Fibroblast of the conjunctiva (primary cell): ENCODE measurements at places on chromosomes 5 and 9.

DNA sequence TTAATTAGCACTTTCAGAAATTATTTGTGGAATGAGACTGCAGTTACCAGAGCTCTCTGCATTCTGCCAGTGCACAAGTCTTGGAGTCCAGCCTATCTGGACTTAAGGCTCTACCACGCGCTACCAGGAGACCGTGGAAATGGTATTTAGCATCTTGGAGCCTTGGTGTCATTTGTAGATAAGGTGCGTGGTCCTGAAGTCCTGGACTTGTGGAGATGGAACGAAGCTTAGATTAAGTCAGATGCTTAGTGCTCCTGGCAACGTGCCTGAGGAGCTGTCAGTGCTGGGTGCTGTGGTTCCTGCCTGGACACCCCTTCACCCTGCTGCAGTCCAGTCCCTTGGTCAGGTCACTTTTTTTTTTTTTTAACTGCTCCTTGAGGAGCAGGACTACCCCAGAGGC, 59.7 kb downstream of the RCL1 start:
- DNase-seq = no peak

- DNase-seq = no peak
Observed at GRCh38 chr9:98135938-98136337, 16.9 kb upstream of the TRIM14 start.

- DNase-seq = no peak
Observed at GRCh38 chr5:79842006-79842881, 148.8 kb downstream of the MTX3 start.

- no peak for DNase-seq
Observed at GRCh38 chr5:33713136-33713765, 178.5 kb downstream of the ADAMTS12 start.

- no peak for DNase-seq
Observed at GRCh38 chr9:136239983-136240330, 5.7 kb downstream of the QSOX2 start.

DNA sequence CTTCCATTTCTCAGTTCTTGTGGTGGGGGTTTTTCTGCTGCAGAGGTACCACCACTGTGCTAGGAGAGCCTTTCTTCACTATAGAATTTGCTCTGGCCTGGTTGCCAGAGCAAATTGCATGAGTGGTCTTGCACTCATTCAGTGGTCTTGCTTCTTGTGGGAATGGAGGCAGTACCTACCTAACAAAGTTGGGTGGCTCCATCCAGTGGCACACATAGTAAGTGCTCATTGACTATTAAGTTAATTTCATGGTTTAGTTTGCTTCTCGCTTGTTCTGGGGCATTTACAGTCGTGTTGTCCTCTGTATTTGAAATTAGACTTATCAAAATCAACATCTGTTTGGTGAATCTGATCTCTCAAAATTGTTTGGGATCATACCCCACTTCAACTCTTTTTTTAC, 23.0 kb downstream of the SLC28A3 start:
- DNase-seq = no peak

- DNase-seq = no peak
Observed at GRCh38 chr5:132388244-132389050, 18.9 kb downstream of the SLC22A5 start.

- DNase-seq = no peak
Observed at GRCh38 chr5:134777366-134777765, 18.8 kb downstream of the DDX46 start.

DNA sequence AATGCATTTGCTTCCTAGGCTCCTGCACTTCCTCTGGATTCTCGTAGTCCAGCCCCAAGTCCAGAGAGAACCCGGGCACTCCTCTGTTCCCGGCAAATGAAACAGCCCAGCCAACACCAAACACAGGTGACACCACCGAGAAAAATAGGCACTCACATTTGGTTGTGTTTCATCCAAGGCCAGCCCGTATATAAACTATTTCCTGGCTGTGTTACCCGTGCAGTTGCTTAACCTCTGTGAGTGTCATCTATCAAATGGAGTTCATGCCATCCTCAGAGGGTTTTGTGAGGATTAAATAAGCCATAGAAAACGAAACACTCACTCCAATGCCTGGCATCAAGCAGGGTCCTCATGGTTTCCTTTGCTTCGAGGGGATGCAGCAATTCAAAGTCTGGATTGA, 115.2 kb downstream of the BOD1 start:
- DNase-seq = no peak

DNA sequence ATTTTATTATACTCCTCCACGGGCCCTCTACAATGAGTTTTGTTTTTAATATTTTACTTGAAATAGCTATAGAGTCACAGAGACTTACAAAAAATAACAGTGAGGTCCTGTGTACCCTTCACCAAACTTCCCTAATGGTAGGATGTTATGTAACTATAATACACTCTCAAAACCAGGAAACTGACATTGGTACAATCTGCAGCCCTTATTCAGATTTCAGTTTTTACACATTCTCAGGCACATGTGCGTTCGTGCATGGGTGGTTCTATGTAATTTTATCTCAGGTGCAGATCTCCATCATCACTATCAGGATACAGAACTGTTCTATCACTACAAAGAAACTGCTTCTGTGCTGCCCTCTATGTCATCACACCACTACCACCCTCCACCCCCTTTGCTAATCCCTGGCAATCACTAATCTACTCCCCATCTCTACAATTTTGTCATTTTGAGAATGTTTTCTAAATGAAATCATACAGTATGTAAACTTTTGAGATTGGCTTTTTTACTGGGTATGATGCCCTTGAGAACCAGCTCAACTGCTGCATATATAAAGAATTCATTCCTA, 16.4 kb downstream of the RAB14 start:
- no peak for DNase-seq

DNA sequence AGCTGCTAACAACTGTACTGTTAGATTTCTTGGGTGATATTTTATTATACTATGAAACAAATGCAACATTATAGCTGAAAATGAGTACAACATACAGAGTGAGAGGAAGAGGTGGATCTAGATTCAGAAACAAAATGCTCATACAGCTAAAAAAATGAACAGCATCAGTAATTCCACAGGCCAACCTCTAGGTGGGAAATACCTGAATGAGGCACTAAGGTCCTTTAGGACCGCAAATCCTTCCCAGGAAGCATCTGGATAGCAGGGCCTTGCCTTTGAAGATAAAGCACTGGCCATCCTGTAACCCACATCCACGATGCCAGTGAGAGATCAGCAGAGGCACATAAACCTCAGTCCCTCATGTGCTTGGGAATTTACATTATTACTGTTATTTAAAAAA, 310.8 kb downstream of the YTHDC2 start:
- DNase-seq = no peak

- no peak for DNase-seq
Observed at GRCh38 chr5:91027405-91028139, 355.5 kb downstream of the ARRDC3 start.

DNA sequence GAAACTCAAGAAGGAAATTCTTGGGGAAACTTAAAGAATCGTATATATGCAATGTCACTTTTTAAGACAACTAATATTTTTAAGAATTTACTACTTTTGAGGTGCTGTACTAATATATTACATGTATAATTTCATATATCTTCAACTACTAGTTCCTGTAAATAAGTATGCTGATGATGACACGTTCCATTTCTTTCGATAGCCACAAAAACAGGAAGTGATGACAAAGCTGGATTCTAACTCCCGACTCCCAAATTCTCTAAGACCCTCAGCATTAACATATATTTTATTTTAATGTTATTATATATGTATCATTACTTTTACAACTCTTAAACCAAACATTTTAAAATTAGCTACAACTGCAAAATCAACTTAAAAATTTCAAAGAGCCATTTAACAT, 74.8 kb downstream of the STK32A start:
- no peak for DNase-seq

GRCh38 chr5:176748073-176748966, 62.0 kb upstream of the UNC5A start:
- DNase-seq = no peak

- no peak for DNase-seq
Observed at GRCh38 chr5:83556190-83556589, 84.6 kb downstream of the VCAN start.

GRCh38 chr5:82901281-82901888, 175.8 kb downstream of the TMEM167A start:
- no peak for DNase-seq

DNA sequence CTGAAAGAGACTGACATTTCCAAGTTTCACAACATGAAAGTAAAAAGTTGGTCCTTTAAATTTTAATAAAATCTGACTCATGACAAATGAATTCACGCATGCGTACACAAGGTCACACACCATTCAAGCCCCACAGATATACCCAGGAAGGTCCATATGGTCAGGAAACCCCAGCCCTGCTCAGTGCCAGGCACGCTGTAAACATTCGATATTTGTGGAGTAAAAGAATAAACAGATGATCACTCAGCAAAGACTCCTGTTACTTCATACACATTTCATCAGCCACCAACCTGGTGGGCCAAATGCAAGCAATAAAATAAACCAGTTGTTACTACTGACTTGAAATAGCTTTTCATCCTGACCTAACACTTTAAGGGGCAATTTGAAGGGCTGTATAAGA, 158.0 kb upstream of the RETREG1 start:
- no peak for DNase-seq

DNA sequence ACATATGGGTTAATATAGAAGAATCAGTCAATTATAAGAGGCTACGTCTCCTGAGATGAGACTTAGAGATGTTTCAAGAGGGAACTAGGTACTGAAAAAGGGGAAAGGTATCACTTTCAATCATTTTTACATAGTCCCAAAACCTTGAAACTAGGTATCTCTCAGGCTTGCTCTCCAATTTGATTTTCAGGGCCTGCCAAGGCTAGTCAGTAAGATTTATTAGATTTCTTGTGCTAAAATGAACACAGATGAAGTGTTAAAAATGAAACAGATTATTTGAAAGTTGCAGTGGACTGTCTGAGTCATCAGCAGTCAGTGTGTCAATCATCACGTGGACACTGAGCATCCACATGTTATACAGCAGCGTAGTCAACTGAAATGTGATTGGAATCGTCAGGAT, 591.1 kb downstream of the DTWD2 start:
- no peak for DNase-seq

DNA sequence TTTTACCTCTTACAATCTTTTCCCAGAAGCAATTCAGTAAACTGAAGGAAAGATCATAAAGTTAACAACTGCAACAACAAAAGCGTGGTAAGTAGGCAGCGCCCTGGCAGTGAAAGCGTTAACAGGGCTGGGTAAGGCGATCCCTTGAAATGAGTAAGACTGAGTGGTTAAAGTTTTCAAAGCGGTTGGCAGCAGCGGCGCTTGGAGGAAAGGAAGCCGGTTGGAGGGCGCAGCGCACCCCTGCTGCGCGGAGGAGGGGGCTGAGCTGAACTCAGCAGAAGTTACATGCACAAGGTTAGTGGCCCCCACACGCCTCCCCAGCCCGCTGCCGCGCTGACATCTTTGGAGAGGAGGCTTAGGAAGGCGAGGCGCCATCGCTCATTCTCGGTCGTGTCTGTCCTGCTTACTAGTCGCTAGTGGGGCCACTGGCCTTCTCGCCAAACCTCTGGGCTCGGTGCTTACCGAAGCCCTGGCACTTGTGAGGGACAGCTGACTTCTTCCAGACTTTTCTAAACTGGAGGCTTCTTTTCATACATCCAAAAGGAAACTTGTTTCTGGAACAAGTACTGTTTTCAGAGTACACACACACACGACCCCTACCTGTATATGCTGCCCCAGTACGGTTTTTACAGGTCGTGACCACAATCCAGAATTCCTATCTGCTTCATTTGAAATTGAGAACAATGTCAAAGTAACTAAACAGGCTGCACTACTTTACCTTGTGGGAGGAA, at the start of gene SH3RF2:
Gene SH3RF2, plus strand, starts transcription at position 178 of the 731 bp plus-strand sequence. CDS start 1,351 bp downstream, outside the sequence.
- peak; percentile 49 for DNase-seq

DNA sequence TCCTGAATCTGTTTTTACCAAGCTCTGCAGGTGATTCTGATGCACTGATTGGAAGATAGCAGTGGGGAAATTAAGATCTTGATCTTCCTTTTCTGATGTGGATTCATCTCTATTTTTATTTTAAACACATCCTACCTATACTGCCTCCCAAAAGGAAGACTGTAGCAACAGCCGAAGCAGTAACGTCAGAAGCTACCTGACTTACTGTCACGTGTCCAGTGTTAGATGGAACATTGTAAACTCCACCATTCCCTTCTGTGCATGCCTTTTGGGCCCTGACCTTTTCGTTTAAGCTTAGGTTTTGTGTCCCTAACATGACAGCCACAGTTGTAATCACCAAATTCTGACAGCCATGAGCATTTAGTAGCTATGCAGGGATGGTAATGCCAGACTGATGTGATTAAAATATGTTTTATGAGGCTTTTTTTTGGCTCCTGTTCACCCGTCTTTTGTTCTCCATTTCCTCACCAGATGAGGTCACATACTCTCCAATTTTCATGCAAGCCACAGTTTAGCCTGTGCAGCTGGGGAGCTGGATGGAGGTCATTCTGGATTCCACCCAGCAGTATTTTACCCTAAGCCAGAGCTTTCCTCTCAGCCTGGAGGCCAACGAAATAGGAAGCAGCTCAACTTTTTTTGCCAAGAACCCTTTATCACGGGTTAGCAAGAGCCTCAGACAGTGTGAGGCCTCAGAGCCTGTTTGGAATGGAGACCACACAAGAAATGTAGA, 15.6 kb upstream of the FOXD1 start:
- DNase-seq = peak; percentile 39

DNA sequence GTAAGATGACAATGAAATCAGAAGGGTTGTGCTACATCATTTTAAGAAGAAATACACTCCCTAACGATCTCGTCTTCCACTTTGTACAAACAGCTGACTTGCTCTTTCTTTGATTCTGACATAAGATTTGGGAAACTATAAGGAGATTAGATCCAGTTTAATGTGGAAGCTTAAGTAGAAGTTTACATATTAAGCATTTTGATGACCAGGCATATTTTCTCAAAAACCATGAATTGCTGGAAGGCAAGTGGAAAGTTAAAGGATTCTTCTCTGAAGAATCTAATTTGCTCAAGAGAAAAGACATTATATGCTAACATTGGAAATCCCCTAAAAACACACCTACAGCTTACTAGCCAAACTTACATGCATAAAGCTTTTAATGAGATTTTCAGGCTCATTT, 531.9 kb upstream of the PTPRD start:
- no peak for DNase-seq
